Upper lobe of left lung (tissue), 6 donors: ENCODE measurements at places on chromosomes 1 and 21. TPM values are rescaled to one million over a fixed set of nuclear protein-coding genes. Genes with fewer than 3 reads are reported as not detected.
A peak's percentile ranks its signal among the peaks of the same experiment; 100 is the strongest.

Gene ITLN2
- total RNA-seq = 41.9 TPM

Gene FCER1A
- total RNA-seq = 6.8 TPM

Gene SUSD4
- 3.3 TPM for total RNA-seq

Gene PLEKHG5
- 13.5 TPM for total RNA-seq

- DNase-seq = no peak
These were observed 259.2 kb upstream of the KAZN start for GRCh38 chr1:14339288-14339687.

- DNase-seq = no peak
These were observed 44.7 kb upstream of the CASZ1 start for GRCh38 chr1:10841118-10841517.

DNA sequence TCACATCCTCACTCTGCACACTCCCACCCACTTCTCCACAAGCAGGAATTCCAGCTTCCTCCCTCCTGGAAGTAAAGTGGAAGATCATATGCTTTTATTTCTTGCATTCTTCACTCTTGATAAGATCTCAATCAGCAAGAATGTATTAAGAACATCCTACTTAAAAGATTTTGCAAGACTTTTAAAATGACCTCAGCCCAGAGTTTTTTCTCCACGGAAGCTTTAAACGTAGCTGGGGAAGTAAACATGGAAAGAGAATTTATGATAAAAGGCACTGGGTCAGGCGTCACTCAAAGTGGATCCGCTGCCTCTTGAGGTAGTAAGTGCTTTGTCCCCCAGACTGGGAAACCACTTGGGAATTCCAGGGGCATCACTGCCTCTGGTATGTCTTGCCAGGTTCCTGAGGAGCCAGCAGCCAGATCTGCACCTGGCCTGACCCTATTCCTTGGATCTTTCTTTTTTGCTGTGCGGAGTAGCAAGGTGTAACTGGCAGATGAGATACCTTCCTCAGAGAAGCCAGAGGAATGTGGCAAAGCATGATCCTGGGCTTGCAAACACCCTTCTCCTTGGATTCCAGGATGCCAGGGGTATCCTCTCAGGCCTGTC, 33.9 kb downstream of the CDK18 start:
- DNase-seq = no peak

DNA sequence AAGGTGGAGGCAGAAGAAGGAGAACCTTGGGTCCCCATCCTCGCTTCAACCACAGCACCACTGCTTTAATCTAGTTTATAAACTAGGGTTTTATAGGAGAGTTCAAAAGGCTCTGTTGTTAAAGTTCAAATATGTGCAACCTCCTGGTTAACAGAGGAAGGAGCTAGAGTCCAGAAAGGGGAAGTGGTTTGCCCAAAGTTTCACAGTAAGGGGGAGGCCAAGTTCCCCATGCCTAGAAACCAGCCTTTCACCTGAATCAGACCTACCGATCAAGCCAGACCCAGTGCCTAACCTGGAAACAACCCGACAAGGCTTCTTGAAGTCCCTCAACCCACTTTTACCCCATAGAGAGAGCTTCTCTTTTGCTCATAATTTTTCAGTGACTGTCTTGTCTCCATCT, 106.5 kb downstream of the PLPP3 start:
- peak; percentile 53 for DNase-seq

DNA sequence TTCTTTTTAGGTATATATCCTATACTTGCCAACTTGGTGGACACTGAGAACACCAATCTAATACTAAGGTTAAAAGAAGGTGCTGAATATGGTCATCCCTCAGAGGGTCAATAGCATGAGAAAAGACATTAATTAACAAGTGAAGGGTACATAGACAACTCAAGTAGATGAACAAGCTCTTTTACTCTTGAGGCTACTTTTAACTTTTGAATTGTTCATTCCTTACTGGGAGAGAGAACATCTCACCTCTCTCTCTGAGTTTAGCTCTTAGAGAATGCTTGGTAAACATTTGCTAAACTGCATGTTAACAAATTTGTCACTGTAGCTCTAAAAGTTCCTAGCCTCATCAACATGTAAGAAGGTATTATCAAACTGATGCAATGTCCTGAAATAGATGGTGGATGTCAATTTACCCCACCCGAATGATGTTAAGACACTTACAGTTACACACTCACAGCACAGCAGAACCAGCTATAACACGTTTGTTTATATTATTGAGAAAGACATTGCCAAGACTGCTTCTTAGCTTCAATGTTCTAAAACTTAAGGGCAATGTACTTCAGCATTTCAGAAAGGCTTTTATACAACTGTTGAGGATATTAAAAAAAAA, 35.9 kb downstream of the HEATR1 start:
- no peak for DNase-seq
